Esophagus squamous epithelium (tissue), 5 donors: ENCODE measurements at places on chromosomes 4 and X.

DNA sequence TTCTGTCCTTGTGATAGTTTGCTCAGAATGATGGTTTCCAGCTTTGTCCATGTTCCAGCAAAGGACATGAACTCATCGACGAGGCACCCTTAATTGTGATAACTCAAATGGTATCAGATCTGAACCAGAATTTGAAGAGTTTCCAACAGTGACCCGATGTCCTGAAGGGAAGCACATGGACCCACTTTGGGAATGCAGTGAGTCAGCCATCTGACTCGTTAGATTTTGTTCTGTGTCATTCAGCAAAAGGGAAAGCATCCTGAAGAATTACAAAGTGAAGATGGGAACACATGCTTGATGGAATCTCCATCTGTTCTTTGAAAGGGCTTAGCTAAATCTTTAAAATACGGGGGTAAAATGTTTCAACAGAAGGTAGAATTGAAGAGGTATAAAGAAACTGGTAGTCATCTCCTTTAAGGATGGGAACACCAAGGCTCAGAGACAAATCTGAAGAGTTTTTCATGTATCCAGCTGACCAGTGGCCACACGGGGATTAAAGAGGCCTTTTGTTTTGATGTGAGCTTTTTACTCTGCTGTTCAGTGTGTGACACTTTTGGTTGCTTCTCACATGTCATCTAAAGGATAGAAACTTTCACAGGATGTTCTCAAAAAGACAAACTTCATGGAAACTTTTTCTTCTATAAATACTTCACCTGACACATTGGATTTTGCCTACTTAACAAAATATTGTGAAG, 393.8 kb downstream of the INPP4B start:
- DNase-seq = no peak

- DNase-seq = no peak
Measured at GRCh38 chrX:110852180-110852579, 56.6 kb upstream of the CHRDL1 start.

DNA sequence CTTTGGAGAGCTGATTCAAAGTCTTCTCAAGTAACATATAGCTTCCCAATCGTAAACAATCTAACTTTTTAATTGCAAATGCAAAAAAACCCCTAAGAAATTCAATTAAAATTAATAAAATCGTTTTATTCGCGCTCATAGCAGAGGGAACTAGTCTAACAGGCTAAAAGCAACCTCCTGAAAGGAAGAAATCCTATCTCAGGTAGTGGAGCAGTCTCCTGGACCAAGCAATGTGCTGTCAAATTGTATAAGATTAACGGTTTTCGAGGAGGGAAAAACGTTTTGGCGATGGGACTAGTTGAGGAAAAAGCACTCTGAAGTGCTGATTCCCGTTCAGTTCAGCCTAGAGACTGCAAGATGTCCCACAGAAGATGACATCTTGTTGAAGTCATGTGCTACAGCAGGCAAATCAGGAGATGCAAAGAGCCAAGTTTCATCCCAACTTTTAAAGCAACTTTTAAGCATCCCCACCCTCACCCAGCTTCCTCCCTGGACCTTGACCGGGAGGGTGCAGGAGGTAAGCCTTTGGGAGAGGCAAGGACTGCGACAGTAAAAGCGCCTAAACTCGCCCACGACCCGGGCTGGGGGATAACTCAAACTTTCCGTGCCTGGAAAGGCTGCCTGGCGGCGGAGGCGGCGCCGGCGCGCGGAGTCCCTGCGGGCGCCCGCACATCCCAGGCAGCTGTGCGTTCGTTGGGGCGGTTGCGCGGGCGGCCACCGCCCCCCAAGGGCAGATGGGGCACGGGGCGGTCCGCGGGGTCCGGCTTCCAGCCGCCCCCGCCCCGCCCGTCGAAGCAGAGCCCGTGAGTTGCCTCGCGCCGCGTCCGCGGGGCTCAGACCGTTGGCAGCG, 784 bp downstream of the MAP7D3 start:
- DNase-seq = no peak

DNA sequence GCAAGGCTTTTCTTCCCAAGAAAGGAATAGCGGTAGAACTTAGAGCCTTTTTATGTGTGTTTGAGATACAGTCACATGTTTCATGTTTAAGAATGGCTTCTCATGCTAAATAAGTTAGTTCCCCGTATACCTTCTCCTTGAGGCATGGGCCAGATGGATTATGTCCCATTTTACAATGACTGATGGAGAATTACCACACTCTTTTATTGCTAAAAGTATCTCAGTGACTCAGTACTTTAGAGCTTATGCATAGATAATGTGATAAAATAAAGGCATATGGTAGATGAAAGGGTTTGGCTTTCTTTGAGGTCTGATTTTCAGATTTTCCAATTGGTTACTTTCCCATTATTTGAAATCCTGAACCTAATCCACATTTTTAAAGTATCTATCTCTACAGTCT, 121.8 kb upstream of the BMPR1B start:
- DNase-seq = no peak

DNA sequence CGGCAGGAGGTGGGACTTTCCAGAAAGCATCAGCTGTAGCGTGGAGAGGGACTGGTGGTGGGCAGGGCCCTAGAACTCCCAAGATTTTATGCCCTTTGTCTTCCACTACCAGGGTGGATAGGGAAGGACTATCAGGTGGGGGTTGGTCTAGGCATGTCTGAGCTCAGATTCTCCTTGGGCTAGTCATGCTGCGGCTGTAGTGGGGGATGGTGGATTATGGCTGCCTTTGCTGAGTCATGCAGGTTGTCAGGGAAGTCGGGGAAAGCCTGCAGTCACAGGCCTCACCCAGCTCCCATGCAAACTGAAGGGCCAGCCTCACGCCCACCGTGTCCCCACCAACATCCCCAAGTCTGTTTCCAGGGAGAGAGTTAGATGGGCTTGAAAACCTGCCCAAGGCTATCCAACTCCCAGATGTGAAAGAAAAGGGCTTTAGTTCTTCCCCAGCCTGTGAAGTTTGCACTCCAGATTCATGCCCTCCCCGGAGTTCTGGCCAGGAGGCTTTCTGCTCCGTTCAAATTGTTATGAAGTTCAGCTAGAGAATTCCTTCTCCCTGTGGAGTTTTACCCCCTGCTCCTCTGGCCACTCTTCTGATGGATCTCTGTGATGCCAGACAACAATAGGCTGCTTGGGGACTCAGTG, 13.4 kb upstream of the MEPE start:
- DNase-seq = no peak
